Activated CD8-positive, alpha-beta memory T cell treated with anti-CD3 and anti-CD28 coated beads for 1 hour (primary cell): ENCODE measurements at places on chromosomes 3 and 15.
A peak's percentile ranks its signal among the peaks of the same experiment; 100 is the strongest.

- no peak for DNase-seq
These were observed 54.4 kb downstream of the ULK4 start for GRCh38 chr3:41907330-41908073.

DNA sequence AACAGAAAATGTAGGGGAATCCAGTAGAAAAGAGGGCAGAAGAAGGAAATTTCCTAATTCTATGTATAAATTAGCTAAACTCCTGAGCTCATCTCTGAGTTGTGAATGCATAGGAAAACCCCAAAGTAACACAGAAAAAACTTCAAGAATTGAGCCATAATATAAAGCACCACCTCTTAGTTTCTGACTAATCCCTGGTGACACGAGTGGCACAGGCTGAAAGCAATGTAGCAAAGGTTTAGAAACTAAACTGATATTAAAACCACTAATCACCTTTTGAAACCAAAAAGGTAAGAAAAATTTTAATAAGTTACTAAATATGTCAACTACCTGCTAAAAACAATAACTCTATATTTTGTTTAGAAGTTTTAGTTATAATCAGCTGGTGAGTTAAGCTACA is 255.6 kb upstream of the NECTIN3 start:
- DNase-seq: no peak

DNA sequence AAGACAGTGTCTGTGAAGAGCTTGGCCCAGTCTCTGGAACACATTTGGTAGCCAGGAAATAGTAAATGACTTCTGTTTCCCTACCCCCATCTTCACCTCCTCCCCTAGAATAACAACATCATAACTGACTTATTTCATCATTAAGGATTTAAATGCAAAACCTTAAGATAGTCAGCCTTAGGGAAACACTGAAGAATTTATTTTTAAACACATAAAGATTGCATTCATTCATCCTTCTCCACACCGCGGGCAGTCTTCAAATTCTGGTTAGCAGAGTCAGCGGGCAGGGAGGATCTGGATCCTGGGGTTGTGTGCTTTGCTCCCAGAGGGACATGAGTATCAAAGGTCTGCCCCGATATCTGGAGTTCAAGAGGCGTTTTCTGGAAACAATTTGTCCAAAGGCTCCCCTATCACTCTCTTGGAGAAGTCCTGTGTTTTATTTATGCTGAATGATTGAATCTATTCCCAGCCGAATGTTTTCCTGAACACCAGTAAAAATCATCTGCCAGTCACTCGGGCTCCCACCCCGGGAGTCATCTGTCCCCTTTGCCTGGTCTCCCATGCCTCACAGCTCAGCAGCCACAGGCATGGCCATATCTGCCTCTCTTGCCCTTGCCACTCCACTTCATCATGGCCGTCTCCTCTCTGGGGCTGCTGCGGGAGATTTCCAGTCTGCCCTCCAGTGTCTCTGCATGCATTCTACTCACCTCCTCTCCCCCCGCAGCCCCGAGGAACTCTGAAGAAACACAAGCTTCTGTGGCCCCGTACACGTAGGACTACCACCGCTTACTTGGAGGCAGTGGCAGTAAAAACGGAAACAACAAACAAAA is 234.7 kb upstream of the CTDSPL start:
- no peak for DNase-seq

- DNase-seq: no peak
These were observed 103.5 kb upstream of the RAD18 start for GRCh38 chr3:9066775-9067174.

DNA sequence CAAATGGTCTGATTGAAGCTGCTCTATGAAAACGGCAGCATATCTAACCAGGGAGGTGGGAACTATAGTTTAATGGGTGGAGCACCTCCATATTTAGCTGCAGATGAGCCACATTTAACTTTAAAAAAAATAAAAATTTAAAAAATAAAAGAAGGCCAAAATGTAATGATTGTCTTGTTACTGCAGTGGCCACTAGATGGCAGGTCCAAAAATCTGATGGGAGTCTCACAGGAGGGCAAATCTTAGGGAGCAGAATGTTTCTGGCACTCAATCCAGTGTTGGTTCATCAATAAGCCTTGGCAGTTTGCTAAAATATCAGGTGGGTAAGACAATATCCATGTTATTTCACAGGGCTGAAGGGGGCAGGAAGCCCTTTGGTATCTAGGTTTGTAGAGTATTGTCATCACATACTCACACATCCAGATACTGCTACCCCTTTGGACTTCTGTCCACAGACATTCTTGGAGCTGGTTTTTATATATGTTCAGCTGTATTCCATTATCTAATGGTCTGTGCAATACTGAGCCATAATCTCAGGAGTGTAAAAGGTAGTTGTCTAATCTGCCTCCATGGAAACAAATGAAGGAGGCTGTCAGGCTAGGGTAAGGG is 233.3 kb downstream of the TIGIT start:
- no peak for DNase-seq

- DNase-seq: no peak
These were observed 84.1 kb downstream of the ABHD5 start for GRCh38 chr3:43774799-43775198.

DNA sequence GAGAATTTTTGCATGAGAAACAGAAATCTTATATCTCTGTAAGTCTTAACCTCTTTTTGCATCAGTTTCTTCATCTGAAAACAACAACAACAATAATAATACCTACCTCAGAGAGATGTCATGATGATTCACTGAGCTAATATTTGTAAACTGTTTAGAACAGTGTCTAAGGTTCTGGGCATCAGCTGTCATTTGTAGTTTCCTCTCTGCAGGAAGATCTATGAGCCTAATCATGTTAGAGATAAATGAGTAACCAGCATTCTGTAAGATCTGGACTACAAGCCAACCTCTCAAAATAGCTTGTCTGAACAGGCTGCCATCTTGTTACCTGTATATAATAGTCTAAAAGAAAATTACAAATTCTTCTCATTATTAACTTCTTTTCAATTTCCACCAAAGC is 383.0 kb upstream of the RORA start:
- DNase-seq: no peak

DNA sequence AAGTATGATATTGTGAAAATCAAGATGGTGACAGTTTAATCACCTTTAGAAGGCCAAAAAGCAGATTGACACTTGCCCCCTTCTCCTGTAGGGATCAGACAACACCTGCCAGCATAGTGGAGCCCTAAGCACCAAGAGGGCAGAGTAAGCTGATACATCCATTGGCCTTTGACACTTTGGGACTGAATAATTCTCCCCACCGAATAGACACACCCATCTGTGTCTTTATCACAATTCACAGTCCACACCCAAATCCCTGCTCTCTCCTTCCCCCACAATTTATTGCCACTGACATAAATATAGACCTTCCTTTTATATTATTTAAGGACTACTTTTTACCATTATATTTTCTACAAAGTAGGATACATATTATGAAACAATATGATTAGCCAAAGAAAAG is 3.1 kb upstream of the WDR49 start:
- DNase-seq: no peak

GRCh38 chr15:38563723-38564519 is 693 bp downstream of the RASGRP1 start:
- peak; percentile 80 for DNase-seq

- no peak for DNase-seq
These were observed at the start of gene C3orf80 for GRCh38 chr3:160225176-160226025. Gene C3orf80, plus strand, starts transcription at chr3:160225422. Its CDS starts 214 bp downstream, at chr3:160225636.

DNA sequence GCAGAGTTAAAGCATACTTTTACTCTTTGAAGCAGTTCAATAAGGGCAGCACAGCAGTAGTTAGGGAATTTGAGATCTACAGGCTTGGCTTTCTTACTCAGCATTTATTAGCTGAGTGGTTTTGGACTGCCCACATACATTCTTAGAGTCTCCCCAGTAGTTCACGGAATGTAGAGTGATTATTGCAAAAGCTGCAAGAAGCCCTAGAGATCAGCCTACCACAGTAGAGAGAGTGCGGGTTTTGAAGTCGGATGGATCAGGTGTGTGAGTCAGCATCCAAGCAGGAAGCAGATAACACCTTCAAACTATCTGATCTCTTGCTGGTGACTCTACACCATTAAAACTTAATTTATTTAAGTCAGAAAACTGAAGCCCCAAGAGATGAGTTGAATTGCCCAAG is 171.9 kb downstream of the SYNPR start:
- DNase-seq: no peak

DNA sequence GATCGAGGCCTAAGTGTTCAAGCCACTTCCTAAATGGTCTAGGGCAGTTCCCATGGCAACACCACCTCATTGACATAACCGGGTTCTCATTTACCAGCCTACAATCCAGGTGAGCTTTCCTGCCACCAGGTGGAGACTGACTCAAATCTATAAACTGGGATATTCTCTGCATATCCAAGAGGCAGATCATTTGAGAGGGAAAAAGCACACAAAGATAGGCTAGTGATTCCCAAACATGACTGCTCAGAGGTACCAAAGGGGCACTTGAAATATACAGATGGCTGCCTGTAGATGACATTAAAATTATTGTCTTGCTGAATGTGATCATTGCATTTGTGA is 141.3 kb upstream of the PROK2 start:
- DNase-seq: no peak

DNA sequence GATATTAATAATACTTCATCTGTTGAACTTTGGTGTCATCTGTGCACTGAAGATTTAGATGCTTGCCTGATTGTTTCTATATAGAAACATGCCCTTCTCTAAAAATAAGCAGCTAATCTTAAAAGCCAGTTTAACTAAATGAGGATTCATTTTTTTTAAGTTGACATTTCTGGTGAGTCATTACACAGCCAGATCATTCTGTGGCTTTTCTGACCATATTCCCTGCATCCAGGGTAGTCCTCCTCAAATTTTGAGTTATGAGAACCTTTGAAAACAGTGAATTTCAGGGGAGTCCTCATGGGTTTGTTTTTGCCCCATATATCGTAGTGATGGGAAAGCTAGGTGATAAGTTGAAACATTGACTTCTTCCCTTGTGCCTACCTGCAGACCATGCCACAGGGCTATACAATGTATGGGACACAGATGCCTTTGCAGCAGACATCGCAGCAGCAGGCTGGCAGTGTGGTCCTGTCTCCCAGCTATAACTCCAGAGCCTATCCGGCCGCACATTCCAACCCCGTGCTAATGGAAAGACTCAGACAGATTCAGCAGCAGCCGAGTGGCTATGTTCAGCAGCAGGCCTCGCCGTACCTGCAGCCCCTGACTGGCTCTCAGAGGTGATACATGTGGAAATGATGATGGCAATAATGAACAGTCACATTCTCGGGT is 26.5 kb upstream of the P2RY12 start:
- DNase-seq: no peak

DNA sequence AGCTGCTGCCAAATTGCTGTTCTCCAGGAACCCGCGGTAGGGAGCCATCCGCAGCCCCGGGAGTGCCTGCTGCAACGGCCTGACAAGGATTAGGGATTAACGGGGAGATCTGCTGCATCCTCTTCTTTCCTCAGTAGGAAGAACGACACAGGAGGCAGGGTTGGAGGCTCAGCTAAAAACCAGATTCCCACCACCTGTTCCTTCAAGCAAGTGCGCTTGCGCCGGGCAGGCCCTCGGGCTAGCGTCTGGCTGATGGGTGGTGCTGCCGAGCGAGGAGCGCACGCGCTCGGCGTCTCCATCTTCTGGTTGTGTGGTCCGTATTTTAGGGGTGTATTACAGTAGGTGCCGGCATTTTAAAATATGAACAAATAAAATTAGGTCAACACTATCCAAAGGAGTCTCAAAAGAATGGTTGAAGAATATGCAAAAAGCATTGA is 25.4 kb upstream of the SLC25A26 start:
- no peak for DNase-seq

DNA sequence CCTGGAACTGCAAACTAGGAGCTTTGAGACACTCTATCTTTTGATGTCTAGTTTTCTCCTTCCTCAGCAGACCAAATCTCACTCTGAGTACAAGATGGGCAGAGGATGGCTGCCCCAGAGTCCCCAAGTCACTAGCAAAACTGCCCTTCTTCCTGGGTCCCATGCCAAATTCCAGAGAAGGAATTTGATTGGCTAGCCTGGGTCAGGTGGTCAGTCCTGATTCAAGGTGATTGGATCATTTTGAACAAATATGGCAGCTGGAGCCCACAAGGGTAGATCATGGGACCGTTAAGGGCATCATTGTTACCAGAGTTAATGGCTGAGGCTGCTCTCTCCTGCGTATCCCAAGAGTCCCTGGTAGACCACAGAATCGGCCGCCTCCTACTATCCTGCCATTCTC is 21.7 kb downstream of the SLC6A1 start:
- no peak for DNase-seq

GRCh38 chr15:72319360-72319984 is 485 bp downstream of the CELF6 start:
- DNase-seq: peak; percentile 34

- DNase-seq: no peak
These were observed 6.8 kb downstream of the IP6K1 start for GRCh38 chr3:49779358-49780079.

- DNase-seq: no peak
These were observed 885 bp upstream of the LSG1 start for GRCh38 chr3:194672876-194673275.

DNA sequence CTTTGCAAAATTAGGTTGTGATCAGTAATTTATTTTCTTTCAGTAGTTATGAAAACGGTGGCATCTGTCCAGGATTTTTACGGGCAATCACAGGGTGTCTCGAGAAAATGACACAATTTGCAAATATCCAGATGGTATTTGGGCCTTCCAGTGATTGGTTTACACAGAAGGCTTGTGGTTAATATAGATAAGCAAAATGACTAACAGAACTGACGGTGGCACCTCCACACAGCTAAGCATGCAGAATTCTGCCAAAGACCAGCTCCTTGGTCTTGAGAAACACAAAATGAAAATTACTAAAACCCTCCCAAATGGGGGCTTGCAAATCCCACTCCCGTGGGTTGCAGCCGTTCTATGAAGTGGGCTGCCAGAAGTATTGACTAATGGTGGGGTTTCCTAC is 5.5 kb downstream of the ARHGEF3 start:
- DNase-seq: no peak

DNA sequence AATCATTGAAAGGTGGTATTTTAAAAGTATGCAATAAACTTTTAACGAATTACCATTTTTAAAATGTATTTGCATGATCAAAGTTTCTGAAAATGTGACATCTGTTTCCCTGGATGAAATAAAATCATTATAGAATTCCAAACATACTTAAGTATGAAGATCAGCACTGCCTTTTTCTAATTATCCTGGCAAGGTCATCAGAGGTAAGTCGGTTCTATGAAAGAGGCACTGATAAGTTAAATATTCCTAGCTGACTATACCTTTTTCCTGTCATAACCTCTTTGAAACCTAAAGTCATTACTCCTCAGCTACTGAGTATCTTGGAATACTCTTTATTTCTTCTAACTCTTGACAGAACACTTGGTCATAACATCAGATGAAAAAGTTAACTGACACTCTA is 406.1 kb upstream of the ALCAM start:
- DNase-seq: no peak
